Aorta (tissue), 5 donors: ENCODE measurements at places on chromosomes 7 and 10. TPM values are rescaled to one million over a fixed set of nuclear protein-coding genes. Genes with fewer than 3 reads are reported as not detected.

DNA sequence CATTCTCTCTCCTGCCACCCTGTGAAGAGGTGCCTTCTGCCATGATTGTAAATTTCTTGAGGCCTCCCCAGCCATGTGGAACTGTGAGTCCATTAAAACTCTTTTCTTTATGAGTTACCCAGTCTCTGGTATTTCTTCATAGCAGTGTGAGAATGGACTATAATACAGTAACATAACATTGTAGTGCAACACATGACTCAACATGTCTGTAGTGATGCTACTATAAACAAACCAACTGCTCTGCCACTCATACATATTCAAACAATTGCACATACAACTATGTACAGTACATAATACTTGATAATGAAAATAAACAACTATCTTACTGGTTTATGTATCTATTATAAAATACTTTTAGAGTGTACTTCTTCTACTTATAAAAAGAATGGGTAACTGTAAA lies 7.1 kb downstream of the ATOH7 start:
- no peak for DNase-seq

DNA sequence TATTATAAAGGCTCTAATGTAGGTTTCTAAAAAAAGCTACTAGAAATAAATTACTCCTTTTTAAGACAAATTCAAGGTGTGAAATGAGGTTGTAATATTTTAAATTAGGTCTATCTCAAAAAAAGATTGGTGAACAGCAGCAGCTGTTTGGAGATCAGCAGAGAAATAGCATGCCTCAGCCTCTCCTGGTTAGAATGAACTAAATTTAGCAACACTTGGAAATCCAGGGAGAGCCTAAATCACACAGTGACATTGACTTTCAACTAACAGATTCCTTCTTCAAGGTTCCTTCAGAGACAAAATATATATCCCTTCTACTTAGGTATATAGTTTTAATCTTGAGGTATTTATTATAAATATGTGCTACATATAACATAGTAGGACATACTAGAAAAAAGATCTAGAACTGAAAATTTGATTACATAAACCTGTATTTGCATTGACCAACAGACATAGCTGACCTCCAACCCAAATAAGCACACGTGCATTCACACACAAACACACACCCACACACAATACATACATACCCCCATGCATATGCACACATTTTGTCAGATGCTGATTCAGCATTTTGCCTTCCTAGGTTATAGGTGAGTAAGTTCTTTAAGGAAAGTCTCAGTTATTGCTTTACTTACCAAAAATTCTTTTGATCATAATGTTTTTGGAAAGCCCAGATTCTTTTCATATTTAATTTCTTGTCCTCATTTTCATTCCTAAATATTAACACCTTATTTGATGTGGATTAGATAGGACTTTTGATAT lies 47.3 kb downstream of the DGKB start:
- no peak for DNase-seq

- DNase-seq: no peak
These were observed 287.4 kb downstream of the CELF2 start for GRCh38 chr10:11304906-11305585.

DNA sequence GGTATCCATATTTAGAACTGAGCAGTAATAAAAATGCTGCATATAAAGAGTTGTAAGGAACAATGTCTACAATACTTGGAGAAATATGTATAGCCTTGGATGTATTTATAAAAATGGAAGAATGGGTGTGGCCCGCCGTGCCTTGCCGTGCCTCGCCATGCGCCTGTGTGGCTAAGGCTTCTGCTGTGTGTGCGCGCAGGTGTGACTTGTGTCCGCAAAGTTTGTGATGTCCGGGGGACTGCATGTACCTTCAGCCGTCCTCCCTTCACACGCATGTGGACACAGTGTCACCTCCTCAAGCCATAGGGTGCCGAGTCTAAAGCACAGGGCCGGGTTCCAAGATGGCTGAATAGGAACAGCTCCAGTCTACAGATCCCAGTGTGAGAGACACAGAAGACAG lies 9.8 kb downstream of the SAMD9 start:
- no peak for DNase-seq

GRCh38 chr10:97124211-97124610 lies 61.5 kb downstream of the SLIT1 start:
- DNase-seq: no peak

- no peak for DNase-seq
These were observed 7.4 kb upstream of the PTPRN2 start for GRCh38 chr7:158595068-158595467.

DNA sequence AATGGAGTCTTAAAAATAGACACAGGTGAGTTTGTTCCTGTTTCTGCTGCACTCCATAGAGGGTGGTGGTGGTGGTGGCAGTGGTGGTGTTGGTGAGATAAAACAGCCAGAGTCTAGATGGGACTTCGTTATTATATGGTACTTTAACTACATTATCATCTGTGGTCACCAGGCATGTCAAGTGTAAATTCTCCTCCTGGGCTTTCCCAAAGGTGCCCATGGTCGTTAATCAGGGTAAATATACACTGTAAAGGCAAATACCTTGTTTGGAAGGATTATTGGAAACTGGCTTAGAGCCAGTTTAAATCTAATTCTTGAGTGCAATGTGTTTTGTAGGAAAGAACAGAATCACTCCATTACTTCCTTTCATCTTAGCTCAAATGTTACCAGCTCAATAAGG lies 21.5 kb upstream of the COMMD3 start:
- DNase-seq: no peak

DNA sequence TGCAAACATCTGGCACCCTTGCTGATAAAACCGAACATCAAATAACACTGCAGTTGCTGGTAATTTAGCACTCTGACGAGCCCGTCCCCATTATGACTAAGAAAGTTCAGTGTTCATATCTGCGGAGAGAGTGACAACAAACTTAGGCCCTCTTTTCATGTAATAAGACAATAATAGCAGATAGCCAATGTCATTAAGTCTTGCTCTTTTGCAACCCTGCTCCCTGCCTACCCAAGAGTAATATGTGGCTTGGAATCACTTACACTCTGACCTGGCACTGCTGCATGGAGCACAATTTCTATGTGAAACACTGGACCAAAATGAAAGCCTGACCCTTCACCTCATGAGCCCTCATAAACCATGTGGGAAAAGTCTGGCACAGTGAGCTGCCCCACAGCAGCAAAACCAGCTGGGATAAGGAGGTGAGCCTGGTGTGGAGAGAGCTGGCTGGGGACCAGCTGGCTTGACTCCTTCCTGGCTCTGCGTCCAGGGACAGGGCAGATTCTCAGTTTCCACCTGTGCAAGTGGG lies 86.5 kb downstream of the HIPK2 start:
- DNase-seq: no peak

The EMX2 gene
- not detected for polyA plus RNA-seq

The ZNHIT1 gene
- 95.8 TPM for polyA plus RNA-seq

The RHEB gene
- polyA plus RNA-seq: 108 TPM

The ZMIZ1 gene
- polyA plus RNA-seq: 7.8 TPM

The MYO3A gene
- polyA plus RNA-seq: 5.9 TPM

The PLEKHS1 gene
- polyA plus RNA-seq: 4.1 TPM

The EEPD1 gene
- polyA plus RNA-seq: 100 TPM

The GIMAP6 gene
- polyA plus RNA-seq: 3.0 TPM

The FZD1 gene
- 16.1 TPM for polyA plus RNA-seq

The IL6 gene
- 6.9 TPM for polyA plus RNA-seq

The STOX1 gene
- not detected for polyA plus RNA-seq

The LIPK gene
- polyA plus RNA-seq: not detected
